ENCODE measurements at places on chromosomes 12 and 14.

- DNase-seq = no peak
These were observed 170.6 kb upstream of the PWP1 start for GRCh38 chr12:107514887-107515445.

GRCh38 chr12:30692470-30692869 is 3.2 kb downstream of the IPO8 start:
- no peak for DNase-seq

DNA sequence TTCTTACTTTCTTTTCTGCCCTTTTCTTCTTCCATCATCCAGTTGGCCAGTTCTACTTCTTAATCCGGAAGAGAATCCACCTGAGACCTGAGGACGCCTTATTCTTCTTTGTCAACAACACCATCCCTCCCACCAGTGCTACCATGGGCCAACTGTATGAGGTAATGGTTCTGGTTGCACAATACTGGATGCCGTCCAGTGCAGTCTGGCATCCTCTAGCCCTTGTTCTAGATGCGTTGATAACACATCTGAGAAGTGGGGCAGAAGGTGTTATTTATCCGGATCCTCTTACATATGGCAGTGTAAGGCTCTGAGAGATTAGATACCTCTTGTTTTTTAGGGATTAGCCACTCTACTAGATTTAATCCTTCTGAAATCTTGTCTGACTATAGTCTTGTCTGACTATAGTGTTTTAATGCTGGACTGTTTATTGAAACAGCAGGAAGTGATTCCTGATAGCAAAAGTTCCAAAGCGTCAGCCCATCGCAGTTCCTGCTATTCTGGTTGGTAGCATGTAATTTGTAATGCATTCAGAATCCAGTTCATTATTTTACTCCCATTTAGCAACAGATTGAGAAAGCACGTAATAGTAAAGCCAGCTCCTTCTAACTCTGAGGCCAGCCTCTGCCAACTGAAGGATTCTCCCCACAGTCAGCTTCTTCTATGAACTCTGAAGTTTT is 7.9 kb downstream of the GABARAPL1 start:
- peak; percentile 85 for DNase-seq

- no peak for DNase-seq
These were observed 25.6 kb downstream of the AKAP6 start for GRCh38 chr14:32354716-32355115.

GRCh38 chr14:20726531-20726930 is 19.2 kb upstream of the EDDM3A start:
- DNase-seq = no peak

- DNase-seq = no peak
These were observed 424.1 kb downstream of the PCNX1 start for GRCh38 chr14:71331403-71331802.

DNA sequence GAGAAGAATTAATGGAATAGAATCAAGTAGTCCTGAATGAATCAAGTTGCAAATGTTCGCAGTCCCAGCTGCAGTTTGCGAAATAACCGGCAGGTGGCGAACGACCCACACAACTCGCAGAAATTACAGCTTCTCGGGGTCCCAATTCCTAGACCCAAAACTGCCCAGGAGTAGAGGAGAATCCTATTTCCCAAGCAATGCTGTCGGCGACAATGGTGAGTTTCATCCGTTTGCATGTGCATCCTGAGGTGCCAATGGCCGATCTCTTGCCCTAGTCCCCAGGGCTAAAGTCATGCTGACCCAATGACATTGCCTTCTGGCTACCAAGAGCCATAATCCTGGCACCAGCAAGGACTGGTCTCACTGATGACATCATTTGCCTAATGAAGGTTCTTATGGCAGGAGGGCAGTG is 8.5 kb upstream of the ASCL1 start:
- DNase-seq = peak; percentile 40

- no peak for DNase-seq
These were observed 209.4 kb downstream of the PCNX1 start for GRCh38 chr14:71116568-71117122.

GRCh38 chr14:92510972-92511371 is 2.6 kb upstream of the RIN3 start:
- DNase-seq = no peak

- DNase-seq = no peak
These were observed 42.1 kb upstream of the GPR132 start for GRCh38 chr14:105107351-105107750.

- no peak for DNase-seq
These were observed 44.3 kb downstream of the PELI2 start for GRCh38 chr14:56162476-56162875.

DNA sequence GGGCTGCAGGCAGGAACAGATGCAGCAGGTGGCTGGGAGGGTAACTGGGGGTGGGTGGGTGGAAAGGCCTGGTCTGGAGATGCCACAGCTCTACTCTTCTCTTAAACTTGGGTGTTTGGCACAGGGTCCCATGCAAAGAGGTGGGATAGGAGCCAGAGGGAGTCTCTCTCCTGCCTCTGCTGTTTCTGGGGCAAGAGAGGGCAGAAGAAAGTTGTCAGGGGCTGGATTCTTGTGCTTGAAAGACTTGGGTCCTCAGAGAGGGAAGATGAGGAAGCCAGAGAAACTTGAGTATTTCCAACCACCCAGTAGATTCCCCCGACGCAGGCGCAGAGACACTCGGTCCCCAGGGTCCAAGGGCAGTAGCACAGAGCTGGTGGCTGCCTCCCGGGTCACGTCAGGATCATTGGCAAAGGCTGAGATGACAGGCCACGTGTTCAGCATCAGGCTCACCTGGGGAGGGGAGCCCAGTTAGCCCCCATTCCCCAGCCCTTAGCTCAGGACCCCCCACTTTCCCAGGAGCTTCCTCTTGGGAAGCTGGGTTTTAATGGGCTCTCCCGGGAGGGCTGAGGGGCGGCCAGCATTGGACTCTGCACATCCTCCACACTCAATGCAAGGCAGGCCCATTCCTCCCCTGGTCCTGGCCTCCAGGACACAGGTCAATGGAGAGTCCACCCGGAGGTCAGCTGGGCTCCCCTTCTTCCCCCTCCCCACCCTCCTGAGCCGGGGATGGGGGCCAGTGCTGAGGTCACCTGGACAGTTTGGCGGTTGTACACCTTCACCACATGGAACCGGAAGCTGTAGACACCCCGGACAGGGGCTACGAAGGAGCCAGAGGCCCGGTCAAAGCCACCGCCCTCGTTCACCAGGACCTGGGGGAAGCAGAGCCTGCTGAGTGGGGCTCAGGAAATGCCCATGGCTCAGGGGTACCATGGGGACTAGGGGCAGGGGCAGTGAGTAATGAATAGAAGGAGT is 1.6 kb downstream of the CBLN3 start:
- peak; percentile 10 for DNase-seq

GRCh38 chr14:65846196-65846868 is 433.8 kb downstream of the FUT8 start:
- DNase-seq = no peak

GRCh38 chr12:89770391-89770790 is 61.8 kb upstream of the ATP2B1 start:
- no peak for DNase-seq

- DNase-seq = no peak
These were observed 73.4 kb downstream of the GAS2L3 start for GRCh38 chr12:100646896-100647295.

DNA sequence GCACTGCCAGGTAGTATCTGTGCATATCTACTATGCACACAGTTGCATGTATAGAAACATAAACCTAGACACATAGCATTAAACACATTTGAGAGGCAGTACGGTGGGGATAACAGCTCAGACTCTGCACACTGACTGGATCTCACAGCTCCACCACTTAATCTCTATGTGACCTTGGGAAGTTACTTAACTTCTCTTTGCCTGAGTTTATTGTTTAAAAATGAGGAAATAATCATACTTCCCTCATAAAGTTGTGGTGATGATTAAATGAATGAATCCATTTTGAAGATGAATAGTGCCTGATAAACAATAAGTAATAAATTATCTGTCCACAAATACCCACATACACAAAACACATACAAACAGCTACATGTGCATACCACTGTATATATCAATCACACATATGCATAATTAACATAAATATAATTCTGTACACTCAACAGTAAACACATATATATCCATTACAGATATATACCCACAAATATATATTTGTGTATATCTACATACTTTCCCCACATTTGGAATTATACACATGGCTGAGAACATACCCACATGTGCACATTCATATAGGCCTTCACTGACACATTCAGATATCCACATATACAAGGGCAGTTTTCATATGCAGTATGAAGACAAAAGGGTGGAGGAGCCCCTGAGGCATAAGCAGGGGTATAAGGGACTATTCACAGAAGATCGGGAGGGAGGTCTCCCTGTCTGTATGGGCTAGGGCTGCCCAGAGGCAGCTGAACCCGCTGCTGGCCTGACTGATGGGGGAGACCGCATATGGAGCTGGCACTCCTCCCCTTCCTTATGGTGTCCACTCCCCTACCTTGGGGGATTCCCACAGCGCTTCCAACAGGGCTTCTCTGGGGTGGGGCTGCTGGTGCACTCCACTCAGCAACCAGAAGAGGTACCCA is 5.9 kb downstream of the CDH24 start:
- DNase-seq = no peak

- no peak for DNase-seq
These were observed 463 bp downstream of the NACA start for GRCh38 chr12:56724701-56724971.

DNA sequence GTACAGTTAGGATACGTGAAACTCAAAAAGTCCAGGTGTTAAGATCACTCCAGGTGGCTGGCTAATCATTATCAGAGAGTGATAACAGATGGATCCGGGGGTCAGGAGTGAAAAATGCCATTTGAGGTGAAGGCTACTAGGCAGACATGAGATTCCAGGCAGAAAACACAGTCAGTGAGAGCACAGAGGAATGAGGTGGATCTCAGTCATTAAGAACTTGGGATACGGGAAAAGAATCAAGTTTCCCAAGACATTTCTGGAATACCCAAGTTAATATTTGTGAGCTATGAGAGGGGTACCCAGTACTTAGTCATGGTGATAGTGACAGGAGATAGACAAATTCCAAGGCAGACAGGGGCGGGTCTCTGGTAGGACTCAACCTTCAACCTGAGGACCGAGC is 94.6 kb upstream of the ALG10B start:
- DNase-seq = no peak

GRCh38 chr12:16568873-16569272 is 37.1 kb downstream of the LMO3 start:
- no peak for DNase-seq

GRCh38 chr14:22099942-22100763 is 426.5 kb upstream of the OR4E1 start:
- DNase-seq = peak; percentile 70

DNA sequence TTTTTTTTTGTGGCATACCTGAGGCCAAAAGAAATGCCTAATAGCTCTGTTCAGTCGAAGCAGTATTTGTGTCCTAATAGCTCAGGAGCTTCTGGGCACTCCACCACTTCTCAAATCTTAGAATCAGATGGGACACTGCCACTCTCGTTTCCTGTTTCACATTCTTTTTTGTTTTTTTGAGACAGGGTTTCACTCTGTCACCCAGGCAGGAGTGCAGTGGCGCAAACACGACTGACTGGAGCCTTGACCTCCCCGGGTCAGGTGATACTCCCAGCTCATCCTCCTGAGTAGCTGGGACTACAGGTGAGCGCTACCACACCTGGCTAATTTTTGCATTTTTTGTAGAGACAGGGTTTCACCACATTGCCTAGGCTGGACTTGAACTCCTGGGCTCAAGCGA is 52.7 kb downstream of the SPPL3 start:
- DNase-seq = no peak

GRCh38 chr12:2429032-2429431 is 365.7 kb upstream of the FKBP4 start:
- no peak for DNase-seq

GRCh38 chr14:61515436-61516117 is 179.7 kb upstream of the HIF1A start:
- no peak for DNase-seq

GRCh38 chr14:32567543-32568384 is 238.7 kb downstream of the AKAP6 start:
- DNase-seq = no peak

All from mucosa of gallbladder (tissue), 1 donor.